ENCODE measurements at places on chromosomes 7 and 10.

DNA sequence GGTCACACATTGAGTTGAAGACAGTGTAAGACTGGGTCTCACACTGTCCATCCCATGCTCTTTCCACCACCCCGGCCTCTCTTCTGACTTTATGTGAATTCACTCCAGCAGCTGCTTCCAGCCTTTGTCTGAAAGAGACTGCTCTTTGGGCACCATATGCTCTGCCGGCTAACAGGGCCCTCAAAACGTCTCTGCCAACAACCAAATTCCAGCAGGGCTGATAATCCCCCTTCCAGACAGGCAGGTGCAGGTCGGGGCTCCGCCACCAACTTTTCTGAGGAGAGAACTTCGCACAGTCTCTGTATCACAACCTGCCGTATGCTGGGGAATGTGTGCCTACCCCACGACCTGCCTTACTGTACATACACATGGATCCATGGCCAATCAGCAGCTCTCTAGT lies 64.3 kb downstream of the PLXNA4 start:
- no peak for DNase-seq

DNA sequence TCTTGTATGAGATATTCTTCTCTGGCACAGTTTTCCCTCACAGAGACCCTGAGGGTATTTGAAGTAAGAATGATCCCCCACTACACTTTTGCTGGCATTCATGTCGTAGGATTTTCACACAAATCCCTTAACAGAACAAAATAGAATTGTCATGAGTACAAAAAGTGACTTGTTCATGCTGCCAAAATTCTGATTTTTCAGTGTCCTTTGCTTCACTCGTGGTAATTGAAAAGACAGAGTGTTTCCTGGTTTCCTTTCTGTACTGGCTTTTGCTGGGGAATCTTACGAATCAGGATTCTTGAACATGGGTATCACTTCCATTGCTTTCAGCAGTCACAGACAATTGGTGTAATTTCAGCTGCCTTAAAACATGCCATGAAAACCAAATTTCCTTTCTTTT lies 756.3 kb downstream of the REEP3 start:
- DNase-seq: no peak

- DNase-seq: no peak
Observed at GRCh38 chr7:142711196-142711595, 38.1 kb upstream of the PRSS1 start.

DNA sequence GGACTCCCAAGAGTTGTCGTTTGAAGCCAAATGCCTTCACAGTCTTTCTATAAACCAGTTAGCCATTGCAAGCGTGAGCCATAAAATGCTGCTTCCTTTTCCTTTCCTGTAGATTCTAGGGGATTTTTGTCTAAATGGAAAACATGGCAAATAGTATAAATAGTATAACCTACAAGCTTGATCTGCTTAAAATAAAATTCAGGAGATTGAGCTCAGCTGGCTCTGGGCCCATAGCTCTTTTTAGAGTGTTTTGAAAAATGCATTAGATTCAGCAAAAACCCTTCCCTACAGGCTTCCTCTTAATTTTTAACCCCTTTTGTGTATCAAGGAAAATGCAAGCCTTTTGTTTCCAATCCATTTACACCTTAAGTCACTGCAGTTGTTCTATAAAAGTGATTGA lies 190.1 kb upstream of the GDF10 start:
- DNase-seq: peak; percentile 61

- DNase-seq: no peak
Observed at GRCh38 chr10:4011136-4011812, 226.3 kb upstream of the KLF6 start.

GRCh38 chr7:36207451-36208291 lies 54.6 kb downstream of the EEPD1 start:
- DNase-seq: peak; percentile 84

GRCh38 chr10:7170626-7171322 lies 240.1 kb downstream of the SFMBT2 start:
- DNase-seq: no peak

GRCh38 chr10:123938890-123939289 lies 47.3 kb upstream of the CPXM2 start:
- no peak for DNase-seq

DNA sequence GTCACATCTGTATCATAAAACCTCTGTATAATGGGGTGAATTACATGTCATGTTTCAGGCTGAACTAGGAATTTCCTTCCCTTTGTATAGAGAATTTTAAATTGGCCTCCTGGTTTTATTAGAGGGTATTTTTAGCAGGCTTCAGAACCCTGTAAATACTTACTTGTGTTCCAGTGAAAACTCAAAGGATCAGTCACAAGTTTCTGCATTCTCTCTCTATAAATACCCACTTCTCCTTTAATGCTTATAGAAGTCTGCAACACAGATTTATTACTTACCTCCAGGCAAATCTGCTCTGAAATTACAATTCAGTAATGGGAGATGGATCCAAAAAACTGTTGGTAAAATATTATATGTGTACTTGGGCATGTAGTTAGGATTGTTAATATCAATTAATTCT lies 161.6 kb downstream of the GLI3 start:
- peak; percentile 52 for DNase-seq

- peak; percentile 49 for DNase-seq
Observed at GRCh38 chr7:954330-955238, at the start of gene ADAP1. Gene ADAP1, minus strand, starts transcription at chr7:954680. Its CDS starts 203 bp downstream, at chr7:954477.

- DNase-seq: peak; percentile 86
Observed at GRCh38 chr7:141533149-141533949, 17.9 kb upstream of the AGK start.

- peak; percentile 47 for DNase-seq
Observed at GRCh38 chr7:33807779-33808482, 97.4 kb upstream of the BMPER start.

- no peak for DNase-seq
Observed at GRCh38 chr7:100892364-100893317, 3.0 kb downstream of the ACHE start.

- no peak for DNase-seq
Observed at GRCh38 chr10:87862679-87863052, 667 bp downstream of the KLLN start.

GRCh38 chr7:117564627-117565026 lies 84.8 kb downstream of the CFTR start:
- no peak for DNase-seq

GRCh38 chr10:114874827-114875411 lies 53.3 kb downstream of the FHIP2A start:
- peak; percentile 79 for DNase-seq

GRCh38 chr7:32957326-32958045 lies at the start of gene FKBP9:
Gene FKBP9, plus strand, starts transcription at chr7:32957440. Its CDS starts 134 bp downstream, at chr7:32957574.
- DNase-seq: peak; percentile 95

DNA sequence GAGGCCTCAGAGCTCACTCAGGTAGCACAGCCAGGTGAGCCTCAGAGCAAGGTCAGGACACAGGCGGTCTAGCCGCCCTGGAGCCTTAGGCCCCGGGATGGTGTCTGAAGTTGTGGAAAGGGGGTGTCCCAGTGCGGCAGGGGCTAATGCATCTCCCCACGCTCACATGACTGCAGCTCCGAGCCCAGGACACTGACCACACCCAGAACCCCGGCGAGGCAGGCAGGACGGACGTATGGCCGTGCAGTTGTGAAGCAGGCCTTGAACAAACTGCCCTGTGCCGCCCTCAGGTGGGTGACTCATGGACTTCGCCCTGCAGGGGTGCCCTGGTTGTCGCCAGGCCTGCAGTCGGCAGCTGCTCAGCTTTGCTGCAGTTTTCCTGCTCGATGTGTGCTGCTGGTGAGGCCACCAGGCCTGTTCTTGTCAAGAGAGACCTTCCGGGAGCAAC lies 5.0 kb upstream of the PRKAR1B start:
- DNase-seq: no peak

DNA sequence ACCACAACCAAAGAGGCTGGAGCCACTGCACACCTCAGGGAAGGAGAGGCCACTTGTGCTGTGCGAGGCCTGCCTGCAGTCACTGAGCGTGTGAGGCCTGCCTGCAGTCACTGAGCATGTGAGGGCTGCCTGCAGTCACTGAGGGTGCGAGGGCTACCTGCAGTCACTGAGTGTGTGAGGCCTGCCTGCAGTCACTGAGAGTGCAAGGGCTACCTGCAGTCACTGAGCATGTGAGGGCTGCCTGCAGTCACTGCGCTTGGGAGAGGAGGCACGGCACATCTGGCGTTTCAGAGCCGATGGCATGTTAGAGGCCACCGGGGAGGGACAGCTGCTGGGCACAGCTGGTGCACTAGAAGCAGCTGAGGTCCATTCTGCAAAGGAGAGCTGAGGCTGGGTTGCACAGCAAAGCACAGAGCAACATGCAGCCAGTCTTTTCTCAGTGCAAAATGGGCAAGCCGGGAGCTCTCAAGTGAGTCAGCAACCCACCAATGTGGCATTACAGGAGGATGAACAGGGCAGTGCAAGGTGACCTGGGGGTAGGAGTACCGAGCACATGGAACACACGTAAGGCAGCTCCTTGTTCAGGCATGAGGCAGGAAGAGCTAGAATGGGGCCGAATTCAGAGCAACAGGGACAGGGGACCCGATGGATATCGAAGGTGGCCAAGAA lies 540.1 kb downstream of the PTPRN2 start:
- no peak for DNase-seq

DNA sequence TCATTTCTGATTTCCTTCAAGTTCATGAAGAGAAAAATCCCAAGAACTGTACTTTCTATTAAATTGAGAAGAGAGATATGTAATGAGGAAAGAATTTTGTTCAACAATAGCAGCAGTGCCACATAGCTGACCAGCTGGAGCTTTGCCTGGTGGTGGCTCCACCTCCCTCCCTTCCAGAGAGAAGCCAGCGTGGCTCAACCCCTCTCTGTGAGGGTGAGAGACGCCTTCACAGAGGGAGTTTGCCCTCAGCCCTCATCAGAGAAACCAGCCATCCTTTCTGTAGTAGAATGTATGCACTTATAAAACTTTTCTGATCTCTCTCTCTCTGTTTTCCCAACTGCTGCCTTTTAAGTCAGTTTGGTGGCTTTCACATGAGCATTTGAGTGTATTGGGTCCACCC lies 20.5 kb upstream of the COL1A2 start:
- peak; percentile 97 for DNase-seq

DNA sequence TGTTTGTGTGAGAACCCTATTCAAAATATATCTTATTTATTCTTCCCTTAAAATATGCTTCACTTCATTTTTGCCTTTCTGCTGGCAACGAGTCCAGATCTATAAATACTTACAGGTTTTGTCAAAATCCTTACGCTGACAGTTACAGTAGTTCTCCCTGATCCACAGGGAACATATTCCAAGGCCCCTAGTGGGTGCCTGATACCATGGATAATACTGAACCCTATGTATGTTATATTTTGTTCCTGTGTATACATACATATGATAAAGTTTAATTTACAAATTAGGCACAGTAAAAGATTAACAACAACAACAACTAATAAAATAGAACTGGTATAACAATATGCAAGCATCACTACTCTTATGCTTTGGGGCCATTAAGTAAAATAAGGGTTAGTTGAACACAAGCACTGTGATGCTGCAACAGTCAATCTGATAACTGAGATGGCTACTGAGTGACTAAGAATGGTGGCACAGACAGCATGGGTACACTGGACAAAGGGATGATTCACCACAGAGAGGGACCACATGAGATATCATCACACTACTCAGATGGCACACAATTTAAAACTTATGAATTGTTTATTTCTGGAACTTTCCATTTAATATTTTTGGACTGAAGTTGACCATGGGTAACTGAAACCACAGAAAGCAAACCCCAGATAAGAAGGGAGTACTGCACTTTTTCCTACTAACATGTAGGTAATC lies 29.4 kb upstream of the PCGF5 start:
- no peak for DNase-seq

Data from umbilical cord (tissue), 2 donors.